T-helper 2 cell (primary cell): ENCODE measurements at places on chromosomes 4 and X.

DNA sequence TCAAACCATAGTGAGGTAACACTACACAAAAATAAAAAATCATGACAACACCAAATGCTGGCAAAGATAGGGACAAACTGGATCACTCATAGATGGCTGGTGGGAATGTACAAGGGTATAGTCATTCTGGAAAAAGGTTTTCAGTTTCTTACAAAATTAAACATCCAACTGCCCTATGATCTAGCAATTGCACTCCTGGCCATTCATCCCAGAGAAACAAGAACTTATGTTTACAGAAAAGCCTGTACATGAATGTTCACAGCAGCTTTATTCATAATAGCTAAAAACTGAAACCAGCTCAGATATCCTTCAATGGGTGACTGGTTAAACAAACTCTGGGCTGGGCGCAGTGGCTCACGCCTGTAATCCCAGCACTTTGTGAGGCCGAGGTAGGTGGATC is 43.3 kb downstream of the NYX start:
- DNase-seq, result no peak

- DNase-seq, result no peak
Observed at GRCh38 chrX:104347860-104348259, 93.1 kb upstream of the ESX1 start.

- DNase-seq, result no peak
Observed at GRCh38 chrX:47748576-47748975, 88.1 kb upstream of the ZNF81 start.

GRCh38 chrX:155001873-155002272 is 20.6 kb downstream of the F8 start:
- DNase-seq, result no peak

DNA sequence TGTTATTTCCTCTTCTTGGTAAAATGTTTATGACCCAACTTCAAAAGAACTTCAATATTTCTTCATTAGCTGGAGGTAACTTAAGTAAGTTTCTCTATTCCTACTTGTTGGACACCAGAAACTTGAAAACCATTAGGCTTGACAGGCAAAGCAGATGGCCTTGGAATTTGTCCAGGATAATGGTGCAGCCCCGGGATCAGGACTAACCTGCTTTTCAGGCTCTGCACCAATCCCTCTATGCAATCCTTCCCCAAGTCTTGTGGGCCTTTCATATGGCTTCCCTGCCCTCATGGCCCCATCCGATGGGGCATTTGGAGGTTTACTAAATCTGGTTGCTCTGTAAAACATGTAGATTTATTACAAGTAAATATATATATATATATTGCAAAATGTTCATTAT is 68.5 kb downstream of the SPINK2 start:
- no peak for DNase-seq

DNA sequence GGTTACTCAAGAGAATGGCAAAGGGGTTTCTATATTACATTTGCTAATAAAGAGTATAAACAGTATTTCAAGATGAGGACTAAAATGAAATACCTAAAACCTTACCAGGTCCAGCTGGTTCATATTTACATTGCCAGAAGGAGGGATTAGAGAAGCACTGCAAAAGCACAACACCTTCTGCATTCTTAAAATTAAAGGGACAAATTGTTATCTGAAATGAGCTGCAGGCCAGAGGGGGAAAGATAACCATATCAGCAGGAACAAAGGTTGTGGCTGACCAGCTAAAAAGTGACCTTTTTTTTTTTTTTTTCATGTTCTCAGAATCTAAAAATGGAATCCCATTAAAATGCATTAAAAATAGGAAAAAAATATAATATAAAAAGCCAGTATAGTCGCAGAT is 39.7 kb downstream of the AFF2 start:
- no peak for DNase-seq

DNA sequence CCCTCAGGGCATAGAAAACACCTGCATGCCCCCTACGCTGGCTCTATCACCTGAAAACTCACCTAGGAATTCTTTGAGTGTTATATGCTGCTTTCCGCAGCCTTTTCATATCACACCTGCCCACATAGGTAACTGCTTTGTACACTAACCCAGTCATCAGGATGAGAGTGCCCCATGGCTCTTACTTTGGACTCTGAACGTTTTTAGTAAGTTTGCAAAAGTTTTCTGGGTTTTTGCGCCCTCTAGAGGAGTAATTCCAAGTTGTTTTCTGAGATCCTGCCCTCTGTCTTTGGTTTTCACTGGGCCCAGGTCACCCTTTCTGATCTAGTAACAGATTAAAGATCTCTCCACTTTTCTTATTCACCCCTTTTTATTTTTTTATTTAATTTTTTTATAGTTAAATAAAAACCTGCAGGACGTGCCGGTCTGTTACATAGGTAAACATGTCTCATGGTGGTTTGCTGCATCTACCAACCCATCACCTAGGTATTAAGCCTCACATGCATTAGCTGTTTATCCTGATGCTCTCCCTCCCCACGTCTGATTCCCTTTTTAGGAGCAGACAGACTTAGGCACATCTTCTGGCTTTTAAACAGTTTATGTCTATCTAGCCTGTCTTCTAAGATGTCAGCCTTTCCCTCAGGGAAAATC is 139.2 kb downstream of the NWD2 start:
- DNase-seq, result no peak

DNA sequence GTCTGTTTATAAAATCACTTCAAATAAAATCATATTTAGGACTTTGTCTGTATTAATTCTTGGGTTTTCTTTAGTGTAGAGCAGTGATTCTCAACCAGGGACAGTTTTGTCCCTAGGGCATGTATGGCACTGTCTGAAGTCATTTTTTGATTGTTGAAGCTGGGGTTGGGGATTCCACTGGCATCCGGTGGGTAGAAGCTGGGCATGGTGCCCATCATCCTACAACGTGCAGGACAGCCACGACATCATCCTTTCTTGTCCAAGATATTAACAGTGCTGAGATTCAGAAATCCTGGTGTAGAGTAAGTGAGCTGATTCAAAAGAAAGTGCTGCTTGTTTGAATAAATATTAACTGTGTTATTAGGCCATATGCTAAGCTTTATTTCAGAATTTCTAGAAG is 28.6 kb downstream of the DCLK2 start:
- DNase-seq, result no peak

GRCh38 chr4:180900781-180901180 is 1342.4 kb upstream of the TENM3 start:
- no peak for DNase-seq

- DNase-seq, result no peak
Observed at GRCh38 chrX:68440940-68441339, 7.6 kb upstream of the OPHN1 start.

DNA sequence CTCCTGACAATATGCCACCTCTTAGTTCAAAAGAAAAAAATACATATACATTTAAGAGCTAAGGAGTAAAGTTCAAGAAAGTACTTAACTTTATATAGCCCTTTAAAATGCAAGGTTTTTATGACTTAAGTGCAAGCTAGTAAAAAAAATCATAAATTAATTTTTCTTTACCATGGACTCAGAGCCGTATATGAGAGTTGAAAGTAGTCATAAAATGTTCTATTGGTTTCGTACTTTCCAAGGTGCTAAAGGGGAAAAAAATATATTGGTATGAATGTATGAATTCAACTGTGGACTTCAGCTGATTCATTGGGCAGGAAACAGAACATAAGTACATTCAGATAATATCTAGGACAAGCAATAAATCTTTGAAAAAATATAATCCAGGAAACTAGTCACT is 869.8 kb upstream of the AGA start:
- no peak for DNase-seq

DNA sequence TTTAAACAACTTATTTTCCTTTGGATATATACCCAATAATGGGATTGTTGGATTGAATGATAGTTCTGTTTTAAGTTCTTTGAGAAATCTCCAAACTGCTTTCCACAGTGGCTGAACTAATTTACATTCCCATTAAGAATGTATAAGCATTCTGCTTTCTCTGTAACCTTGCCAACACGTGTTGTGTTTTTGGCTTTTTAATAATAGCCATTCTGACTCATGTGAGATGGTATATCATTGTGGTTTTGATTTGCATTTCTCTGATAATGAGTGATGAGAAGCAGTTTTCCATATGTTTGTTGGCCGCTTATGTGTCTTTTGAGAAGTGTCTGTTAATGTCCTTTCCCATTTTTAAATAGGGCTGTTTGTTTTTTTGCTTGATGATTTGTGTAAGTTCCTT is 155.6 kb upstream of the PITX2 start:
- DNase-seq, result no peak

GRCh38 chrX:43166874-43167273 is 388.9 kb upstream of the PPP1R2C start:
- no peak for DNase-seq

DNA sequence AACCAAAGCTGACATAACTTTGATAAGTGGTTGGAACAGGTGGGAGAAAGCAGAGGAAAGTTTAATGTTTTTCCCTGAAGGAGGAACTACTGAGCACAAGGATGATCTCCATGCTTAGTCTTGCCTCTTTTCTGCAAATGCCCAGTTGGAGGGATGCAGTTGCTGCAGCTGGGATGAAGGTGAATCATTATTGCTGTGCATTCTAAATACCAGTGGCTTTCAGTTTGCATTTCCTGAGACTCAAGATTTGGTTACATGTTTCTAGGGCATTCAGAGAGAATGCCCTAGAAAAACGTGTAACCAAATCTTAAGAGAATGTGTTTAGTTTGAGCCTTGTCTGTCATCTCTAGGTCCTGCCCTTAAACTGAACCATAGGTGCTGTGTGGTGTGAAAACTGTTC is 42.2 kb downstream of the METTL14 start:
- DNase-seq, result no peak

GRCh38 chr4:102599886-102600285 is 98.7 kb downstream of the NFKB1 start:
- DNase-seq, result no peak

GRCh38 chrX:40005292-40006011 is 92.3 kb downstream of the BCOR start:
- DNase-seq, result no peak

DNA sequence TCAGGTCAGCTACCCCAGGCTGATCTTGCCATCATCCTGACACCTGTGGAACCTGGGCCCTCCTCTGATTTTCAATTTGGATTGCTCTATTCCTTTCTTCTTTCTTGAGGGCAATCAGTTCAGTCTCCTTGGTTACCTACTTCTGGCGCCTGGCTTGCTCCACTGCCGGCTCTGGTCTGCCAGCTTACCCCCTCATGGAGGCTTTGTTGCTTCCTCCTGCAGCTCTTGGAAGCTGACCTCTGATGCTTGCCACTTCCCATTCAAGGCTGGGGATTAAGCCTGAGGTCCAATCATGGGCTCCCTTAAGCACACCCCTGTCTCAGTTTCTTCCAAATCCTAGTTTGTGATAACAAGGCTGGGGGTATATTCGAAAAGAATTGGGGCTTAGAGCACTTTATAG is 5.4 kb downstream of the TMEM154 start:
- DNase-seq, result no peak

DNA sequence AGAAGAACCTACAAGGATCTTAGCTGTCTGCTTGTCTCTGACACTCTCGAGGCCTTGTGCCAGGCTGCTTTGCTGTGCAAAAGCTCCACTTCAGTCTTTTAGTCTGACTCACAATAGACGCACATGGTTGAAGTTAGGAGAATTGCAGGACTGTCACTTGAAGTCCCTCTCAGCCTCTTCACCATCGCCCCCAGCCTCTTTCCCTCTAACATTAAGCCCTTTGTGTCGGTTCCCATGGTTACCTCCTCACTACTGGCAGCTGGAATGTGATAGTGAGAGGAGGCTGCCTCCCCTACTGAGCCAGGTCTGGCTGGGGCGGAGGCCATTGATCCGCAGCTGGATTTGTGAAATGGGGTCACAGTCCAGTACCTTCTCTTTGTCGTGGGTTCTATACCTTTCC is 201.8 kb downstream of the SOWAHB start:
- DNase-seq, result no peak

DNA sequence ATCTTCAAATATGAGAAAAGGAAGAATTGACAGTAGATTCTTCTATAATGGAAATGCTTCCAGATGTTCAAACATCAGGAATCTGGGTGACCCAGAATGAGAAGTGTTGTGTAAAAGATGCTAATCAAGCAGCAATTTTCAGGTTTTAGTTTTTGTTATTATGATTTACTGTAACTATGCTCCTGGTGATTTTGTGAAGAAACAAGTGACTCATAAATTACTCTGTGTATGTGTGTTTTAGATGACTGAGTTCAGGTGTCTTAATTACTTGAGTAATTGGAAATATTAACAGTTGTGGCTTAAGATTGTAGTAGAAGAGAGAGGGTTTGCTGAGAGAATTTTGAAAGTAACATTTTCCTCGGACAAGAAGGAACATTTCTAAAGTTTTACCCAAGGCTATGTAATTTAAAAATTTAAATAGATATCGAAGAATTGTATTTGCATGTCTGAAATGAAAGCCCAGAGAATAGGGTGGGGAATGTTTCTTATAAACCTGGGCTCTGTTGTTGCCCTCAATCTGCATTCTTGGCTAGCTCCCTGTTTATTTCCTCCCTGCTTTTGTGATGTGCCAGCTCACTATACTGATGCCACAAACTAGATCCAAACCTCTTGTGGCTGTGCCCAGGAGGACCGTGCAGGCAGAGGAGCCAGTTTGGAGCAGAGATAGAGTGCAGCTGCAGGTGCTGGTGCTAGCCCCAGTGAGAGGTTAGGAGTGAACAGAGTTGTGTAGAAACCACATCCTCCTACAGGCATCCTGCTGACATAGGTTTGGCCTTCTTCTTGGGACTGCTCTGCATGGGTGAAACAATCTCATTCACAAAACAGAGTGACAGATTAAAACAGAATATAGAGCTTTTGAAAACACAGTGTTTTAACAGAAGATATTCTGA is 25.4 kb upstream of the TNIP3 start:
- peak; percentile 94 for DNase-seq

- no peak for DNase-seq
Observed at GRCh38 chr4:184268584-184269160, 51.0 kb upstream of the ENPP6 start.

DNA sequence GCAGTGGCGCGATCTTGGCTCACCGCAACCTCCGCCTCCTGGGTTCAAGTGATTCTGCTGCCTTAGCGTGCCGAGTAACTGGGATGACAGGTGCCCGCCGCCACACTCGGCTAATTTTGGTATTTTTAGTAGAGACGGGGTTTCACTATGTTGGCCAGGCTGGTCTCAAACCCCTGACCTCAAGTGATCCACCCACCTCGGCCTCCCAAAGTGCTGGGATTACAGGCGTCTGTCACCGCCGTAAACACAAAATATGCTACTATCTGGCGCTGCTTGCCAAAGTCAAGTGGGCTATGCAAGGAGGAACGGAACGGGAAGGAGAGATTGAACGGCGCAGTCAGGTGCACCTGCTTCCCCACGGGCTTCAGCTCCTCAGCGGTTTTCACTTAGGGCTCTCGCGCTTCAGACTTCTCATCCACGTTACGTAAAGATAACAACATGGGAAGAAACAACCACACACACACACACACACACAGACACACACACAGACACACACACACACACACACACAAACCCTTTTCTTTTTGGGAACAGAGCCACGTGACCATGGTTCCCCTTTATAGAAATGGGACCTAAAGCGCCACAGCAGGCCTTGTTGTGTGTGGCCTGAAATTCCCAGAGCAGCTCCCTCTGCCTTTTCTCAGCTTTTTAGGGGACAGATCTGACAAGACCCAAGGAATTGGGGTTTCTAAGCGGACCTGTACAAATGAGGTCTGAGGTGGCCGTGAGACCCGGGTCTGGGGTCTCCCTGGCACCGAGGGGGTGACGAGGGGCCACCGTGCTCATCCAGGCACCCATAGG is 1.5 kb downstream of the P2RY8 start:
- no peak for DNase-seq
